ENCODE measurements at places on chromosomes 12 and 14.
A peak's percentile ranks its signal among the peaks of the same experiment; 100 is the strongest.

DNA sequence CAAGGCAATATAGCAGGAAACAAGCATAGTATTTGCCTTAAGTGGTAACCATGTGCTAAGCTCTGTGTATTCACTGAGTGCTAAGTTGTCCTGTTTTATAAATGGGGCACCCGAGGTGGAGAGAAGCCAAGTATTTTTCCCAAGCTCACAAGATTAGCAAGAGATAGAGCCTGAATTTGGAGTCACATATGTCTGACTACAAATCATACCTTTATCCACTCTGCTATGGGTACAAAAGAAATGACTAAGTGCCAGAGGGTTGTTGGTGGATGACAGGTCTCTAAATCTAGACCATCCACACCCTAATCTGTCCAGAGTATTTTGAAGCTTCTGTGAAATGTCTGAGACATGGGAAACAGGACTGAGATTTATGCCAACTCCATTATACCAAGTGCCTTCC is 182.1 kb upstream of the SEL1L start:
- DNase-seq: no peak

- peak; percentile 47 for DNase-seq
These were observed 43.7 kb downstream of the DDX11 start for GRCh38 chr12:31117203-31118011.

GRCh38 chr12:41981758-41982157 is 162.9 kb downstream of the GXYLT1 start:
- DNase-seq: no peak

GRCh38 chr14:75753696-75754095 is 92.7 kb downstream of the TTLL5 start:
- DNase-seq: no peak

GRCh38 chr12:102484428-102484958 is 4.1 kb upstream of the IGF1 start:
- DNase-seq: peak; percentile 8
